Activated CD8-positive, alpha-beta memory T cell treated with anti-CD3 and anti-CD28 coated beads for 36 hours (primary cell): ENCODE measurements at places on chromosomes 11 and 22. TPM values are rescaled to one million over a fixed set of nuclear protein-coding genes. Genes with fewer than 3 reads are reported as not detected.

The CDHR5 gene
- not detected for total RNA-seq

The TNNI2 gene
- 0.55 TPM for total RNA-seq

The GNAZ gene
- 1.2 TPM for total RNA-seq

The CCDC116 gene
- 0.21 TPM for total RNA-seq

The GPHA2 gene
- not detected for total RNA-seq

The C11orf21 gene
- total RNA-seq = 3.5 TPM

The SIRT3 gene
- 16.0 TPM for total RNA-seq

The OSBP gene
- total RNA-seq = 36.4 TPM

The TREH gene
- total RNA-seq = not detected

The ROBO4 gene
- total RNA-seq = not detected

The PYGM gene
- 0.95 TPM for total RNA-seq
